ENCODE measurements at places on chromosomes 3 and 15.

DNA sequence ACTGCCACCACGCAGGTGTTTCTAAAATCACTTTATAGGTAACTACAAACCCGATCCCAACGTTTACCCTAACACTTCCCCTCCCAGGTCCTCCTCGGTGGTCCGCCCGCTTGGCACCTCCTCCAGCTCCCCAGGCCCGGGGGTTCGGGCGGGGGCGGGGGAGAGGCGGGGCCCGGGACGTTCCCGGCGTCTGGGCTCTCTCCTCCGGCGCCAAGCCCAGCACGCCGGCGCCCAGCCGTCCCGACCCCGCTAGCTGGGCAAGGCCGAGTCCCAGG is 562 bp downstream of the CGGBP1 start:
- no peak for DNase-seq

GRCh38 chr3:155843569-155843968 is 10.7 kb downstream of the SLC33A1 start:
- no peak for DNase-seq

DNA sequence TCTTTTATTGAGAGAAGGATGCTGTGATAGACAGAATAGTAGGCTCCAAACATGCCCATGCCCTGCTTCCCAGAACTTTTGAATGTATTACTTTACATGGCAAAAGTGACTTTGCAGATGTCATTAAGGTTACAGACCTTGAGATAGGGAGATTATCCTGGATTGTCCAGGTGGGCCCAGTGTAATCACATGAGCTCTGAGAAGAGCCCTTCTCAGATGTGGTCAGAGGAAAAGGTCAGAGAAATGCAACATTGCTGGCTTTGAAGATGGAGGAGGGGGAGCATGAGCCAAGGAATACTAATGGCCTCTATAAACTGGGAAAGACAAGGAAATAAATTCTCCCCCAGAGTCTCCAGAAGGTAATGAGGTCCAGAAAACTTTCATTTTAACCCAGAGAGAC is 45.8 kb upstream of the LYZL4 start:
- DNase-seq: no peak

GRCh38 chr3:25727316-25727715 is 55.9 kb downstream of the NGLY1 start:
- DNase-seq: no peak

DNA sequence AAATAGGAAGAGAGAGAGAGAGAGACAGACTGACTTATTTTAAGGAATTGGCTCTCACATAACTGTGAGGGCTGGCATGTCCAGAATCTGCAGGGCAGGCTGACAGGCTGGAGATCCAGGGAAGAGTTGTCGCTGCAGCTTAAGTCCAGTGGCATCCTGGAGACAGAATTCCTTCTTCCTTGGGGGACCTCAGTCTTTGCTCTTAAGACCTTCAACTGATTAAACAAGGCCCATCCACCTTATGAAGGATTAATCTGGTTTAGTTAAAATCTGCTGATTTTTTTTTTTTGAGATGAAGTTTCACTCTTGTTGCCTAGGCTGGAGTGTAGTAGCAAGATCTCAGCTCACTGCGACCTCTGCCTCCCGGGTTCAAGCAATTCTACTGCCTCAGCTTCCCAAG is 128.0 kb upstream of the ALDH1A3 start:
- DNase-seq: no peak

GRCh38 chr15:31503256-31503655 is 176.6 kb downstream of the KLF13 start:
- DNase-seq: no peak

- DNase-seq: peak; percentile 26
These were observed 109.1 kb downstream of the POLQ start for GRCh38 chr3:121436641-121437040.

DNA sequence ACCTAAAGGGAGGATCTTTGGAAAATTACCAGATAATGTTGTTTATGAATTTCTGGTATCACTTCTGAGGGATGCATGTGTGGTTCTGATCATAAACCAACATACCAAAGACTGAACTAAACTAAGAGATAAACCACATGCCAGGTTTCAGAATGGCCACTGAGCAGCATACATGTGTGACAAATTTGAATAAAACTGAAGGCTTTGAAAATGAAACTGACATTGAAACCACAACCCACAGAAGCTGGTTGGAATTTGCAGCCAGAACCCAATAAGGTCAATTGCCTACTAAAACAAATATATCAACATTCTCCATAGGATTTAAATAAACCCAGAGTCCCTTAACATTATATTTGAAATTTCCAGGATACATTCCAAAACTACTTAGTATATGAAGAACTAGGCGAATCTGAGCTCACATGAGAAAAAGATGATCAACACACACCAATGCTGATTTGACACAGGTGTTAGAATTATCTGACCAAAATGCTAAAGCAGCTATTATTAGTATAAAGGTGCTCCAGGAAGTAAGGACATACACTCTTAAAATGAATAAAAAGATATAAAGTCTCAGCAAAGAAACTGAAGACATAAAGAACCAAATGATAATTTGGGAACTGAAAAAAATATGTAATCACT is 125.0 kb downstream of the ZNF280D start:
- DNase-seq: no peak
